Epithelial cell of esophagus (primary cell): ENCODE measurements at places on chromosomes 11 and 22.

- DNase-seq: no peak
Measured at GRCh38 chr11:45062115-45062514, 84.3 kb upstream of the PRDM11 start.

DNA sequence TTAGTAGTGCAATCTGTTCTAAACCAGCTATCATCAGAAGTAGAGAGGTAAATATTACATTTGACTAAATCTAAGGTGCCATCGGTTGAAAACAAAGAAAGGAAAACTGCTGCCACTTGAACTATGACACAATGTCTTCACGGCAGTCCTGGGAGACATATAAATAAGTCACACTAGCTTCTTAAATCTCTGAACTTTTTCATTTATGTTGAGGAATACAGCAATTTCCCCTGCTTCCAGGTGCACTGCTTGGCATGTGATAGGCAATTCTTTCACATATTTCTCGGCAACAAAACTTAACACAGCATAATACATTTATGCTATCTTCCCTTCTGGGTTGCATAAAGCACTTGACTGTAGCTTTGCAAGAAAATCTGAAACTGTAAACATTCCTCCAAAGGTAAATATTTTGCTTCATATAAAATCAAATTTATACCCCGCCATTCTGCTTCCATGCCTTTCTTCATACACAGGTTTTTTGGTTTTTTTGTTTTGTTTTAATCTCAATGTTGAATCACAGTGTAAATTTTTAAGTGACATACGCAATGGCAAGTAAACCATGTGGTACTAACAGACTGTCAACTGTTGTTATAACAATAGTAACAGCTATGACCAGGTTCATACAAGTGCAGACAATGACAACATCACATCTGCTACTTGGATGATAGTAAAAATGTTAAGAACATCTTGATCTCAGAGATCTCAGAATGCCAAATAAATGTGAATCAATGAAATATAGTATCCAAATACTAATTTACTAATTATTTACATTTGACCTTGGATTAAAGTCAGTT, 18.2 kb downstream of the USP28 start:
- DNase-seq: no peak

- DNase-seq: no peak
Measured at GRCh38 chr11:114397349-114397982, 2.8 kb downstream of the C11orf71 start.

DNA sequence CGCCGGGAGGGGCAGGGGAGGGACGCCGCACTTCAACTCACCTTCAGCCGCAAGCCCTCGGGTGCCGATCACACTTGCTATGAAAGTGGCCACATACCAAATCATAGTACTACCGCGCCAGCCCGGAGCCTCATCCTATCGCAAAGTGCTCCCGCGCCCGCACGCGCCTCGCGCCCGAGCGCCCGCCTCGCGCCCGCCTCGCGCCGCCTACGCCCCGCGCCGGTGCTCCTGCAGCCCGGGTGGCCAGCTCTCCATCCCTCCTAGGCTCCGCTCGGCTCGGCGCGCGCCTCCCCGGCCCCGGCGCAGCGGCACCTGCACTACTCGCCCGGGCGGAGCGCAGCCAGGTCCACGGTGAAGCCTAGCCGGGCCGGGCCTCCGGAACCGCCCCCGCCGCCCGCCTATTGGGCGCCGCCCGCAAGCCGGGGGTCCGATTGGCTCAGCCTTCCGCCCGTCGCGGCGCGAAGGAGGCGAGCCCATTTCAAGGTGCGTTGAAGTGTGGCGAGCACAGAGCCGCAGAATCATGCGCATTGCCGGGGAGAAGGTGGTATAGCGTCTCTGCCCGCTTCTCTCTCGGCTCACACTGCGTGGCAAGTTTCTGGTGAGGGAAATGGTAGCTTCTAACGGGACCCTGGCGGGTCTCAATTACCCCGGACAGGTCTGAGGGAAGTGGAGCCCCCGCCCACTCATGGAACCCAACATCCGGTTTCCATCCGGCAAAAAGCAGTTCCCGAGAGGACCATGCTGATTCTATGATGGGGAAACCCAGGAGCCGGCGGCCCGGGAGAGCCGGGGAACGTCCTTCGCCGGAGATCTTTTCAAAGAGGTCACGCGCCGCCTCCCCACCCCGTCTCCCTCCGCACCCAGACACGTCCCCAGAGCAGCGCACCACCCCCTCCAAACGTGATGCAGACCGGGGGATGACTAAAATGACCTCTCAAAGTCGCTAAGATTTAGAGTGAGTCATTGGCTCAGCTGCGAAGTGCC, at the start of gene IGSF9B:
Gene IGSF9B, minus strand, starts transcription at position 319 of the 984 bp plus-strand sequence. Its CDS starts 214 bp downstream, at position 105.
- peak; percentile 70 for DNase-seq

GRCh38 chr11:95361180-95361579, 130.2 kb upstream of the SESN3 start:
- DNase-seq: no peak

DNA sequence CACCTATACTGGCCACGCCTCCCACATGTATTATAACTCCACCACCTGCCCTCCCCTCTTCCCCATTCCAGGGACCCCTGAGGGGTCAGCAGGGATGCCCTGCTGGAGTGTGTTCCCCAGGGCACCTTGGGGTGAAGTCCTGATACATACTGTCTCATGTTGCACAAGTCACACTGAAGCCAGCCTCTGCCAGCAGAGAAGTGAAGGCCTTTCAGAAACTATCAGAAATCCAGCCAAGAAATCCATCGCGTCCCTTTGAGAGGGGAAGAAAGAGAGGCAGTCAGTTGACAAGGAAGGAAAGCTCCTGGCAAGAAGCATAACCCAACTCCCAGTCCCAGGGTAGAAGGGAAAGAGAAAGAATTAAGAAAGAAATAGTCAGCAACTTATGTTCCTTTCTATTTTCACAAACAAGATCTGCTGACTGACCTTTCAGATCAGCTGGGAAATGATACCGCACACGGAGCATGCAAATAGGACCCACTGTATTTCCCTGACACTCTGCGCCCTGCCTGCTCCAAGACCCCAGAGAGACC, 45.2 kb downstream of the SC5D start:
- DNase-seq: no peak

GRCh38 chr22:32576553-32577253, 102.1 kb downstream of the FBXO7 start:
- peak; percentile 44 for DNase-seq

DNA sequence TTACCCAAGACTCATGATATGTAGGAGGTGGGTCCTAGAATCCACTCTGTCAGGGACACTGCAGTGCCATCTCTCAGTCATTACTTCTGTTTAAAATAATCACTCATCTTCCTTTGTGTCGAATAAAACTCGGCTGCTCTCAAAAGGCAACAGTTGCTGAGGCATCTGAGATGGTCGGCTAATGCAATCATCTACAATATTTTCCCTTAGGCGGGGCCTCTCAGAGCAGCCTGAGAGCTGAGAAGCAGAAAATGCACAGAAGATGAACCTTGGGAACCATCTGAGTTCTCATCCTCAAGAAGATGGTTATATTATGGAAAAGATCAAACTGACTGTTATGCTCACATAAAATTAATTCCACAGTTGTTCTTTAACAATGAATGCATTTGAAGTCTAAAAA, 1518.2 kb upstream of the TENM4 start:
- DNase-seq: no peak

GRCh38 chr22:20650294-20651207, 123.4 kb upstream of the SERPIND1 start:
- DNase-seq: no peak

GRCh38 chr11:103862094-103862801, 174.2 kb upstream of the DDI1 start:
- no peak for DNase-seq

DNA sequence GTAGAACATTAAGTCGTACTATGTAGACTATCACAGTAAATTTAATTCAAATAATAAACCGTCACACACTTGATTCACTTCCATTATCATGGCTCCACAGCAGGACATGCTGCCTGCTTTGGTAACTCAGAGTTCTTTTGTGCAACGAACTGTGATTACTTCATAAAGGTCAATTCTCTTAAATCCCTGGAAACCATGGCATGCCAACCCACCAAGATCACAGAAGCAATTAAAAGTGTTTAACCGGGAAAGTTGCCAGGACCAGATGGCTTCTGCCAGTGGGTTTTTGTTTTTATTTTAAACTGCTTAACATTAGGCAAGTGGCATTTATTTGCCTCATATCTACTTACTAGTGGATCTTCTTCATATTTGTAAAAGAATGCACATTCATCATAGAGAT, 1162.1 kb downstream of the DLG2 start:
- no peak for DNase-seq

DNA sequence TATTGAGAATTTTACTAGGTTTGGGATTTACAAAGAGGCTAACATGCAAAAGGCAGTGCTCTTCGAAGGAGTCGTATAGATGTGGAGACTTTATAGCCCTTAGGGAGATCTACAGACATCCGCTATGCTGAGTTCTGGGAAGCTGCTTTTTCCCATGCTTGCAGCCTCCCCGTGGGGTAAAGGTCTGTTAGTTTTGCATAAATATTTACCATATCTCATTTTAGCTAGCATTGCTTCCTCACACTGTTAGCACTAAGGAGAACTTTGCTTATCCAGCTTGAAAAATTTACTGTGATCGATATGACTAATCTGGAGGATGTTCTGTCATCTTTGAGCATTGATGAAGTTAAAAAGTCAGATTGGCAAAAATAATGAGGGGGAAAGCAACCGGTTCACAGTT, 18.6 kb downstream of the ARHGEF12 start:
- DNase-seq: no peak

- DNase-seq: no peak
Measured at GRCh38 chr22:22485524-22485923, 23.0 kb downstream of the ZNF280B start.

DNA sequence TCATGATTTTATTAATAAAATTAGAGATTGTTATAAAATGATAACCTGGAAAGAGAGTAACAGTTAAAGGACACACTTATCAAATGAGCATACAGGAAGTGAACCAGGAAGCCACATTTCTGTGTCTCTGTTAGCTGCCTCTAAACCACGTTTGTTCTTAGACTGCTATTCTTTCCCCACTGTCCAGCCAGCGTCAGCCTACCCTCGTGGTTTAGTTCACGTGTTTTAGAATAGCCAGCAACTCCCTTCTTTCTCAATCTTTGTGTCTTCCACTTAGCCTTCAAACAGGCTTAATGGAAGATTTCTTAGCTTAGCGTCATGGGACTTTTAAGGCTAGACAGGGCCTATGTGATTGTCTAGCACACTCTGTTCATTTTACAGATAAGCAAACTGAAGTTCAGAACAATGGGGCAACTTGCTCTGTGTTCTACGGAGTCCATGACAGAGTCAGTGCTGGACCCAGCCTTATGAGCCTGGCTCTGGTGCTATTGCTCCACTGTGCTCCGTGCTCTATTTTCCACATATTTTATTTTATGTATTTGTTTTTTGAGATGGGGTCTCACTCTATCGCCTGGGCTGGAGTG, 27.2 kb downstream of the GRAMD1B start:
- no peak for DNase-seq

GRCh38 chr11:7904917-7905316, 26.2 kb downstream of the OR10A6 start:
- DNase-seq: peak; percentile 68

GRCh38 chr11:123653827-123654565, 428 bp downstream of the SCN3B start:
- DNase-seq: peak; percentile 59

DNA sequence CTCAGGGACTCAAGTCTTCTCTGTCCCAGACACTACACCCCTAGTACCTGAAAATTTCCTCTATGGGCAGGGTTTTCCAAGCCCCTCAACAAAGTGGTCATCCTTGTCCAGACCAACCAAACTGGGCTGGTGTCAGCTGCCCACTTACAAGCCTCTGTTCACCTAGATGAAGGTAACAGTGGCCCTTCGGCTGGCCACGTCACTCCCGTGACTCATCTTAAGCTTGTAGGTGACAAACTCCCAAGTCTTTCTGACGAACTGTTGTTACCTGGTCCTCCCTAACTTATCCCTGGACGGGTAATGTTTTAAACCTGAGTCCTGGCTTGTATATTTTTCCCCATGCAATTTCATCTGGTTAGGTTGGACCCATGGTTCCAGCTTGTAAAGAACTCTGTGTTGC, 4.7 kb downstream of the CXCR5 start:
- DNase-seq: no peak

- no peak for DNase-seq
Measured at GRCh38 chr11:13603661-13604060, 64.8 kb upstream of the FAR1 start.

DNA sequence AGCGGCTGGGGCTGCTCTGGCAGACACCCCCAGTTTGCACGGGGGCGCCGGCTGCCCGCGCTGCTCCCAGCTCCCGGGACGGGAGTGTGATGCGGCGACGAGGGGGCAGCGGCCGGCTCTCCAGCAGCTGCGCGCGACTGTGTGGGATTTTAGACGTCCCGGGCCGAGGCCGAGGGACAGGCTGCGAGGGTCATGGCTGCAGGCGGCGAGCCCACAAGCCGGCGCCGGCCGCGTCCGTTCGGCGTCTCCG, 159 bp downstream of the FZD4 start:
- DNase-seq: no peak

GRCh38 chr22:31199187-31199586, 12.9 kb upstream of the LIMK2 start:
- DNase-seq: no peak

- peak; percentile 37 for DNase-seq
Measured at GRCh38 chr11:12008790-12009616, 577 bp upstream of the DKK3 start.

- no peak for DNase-seq
Measured at GRCh38 chr11:109884501-109884900, 208.7 kb upstream of the ZC3H12C start.

GRCh38 chr11:10017911-10018310, 276.1 kb downstream of the SBF2 start:
- DNase-seq: no peak

- DNase-seq: no peak
Measured at GRCh38 chr11:9367551-9367950, 16.9 kb upstream of the IPO7 start.

- peak; percentile 44 for DNase-seq
Measured at GRCh38 chr11:75896843-75897419, 81.9 kb downstream of the UVRAG start.

DNA sequence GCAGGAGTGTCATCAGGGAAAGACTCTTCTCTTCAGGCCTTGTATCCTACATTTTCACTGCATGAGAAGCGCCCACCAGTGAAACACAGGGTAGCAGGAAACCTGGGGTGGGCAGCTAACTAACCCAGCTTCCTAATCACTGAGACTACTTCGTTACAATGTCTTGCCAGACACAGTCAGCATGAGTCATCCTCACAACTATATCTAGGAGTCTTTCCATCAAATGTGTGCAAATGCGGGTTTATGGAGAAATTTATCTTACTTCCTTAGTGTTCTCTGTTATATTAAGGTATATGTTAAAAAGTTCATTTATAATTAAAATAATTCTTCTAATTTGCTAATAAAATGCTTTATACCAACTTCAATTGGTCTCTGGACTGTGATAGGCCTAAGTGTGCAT, 79.9 kb upstream of the RAB1B start:
- peak; percentile 66 for DNase-seq

GRCh38 chr11:86087256-86087655, 18.4 kb upstream of the PICALM start:
- no peak for DNase-seq
